CD4-positive, alpha-beta T cell (primary cell): ENCODE measurements at places on chromosomes 5 and 9.

DNA sequence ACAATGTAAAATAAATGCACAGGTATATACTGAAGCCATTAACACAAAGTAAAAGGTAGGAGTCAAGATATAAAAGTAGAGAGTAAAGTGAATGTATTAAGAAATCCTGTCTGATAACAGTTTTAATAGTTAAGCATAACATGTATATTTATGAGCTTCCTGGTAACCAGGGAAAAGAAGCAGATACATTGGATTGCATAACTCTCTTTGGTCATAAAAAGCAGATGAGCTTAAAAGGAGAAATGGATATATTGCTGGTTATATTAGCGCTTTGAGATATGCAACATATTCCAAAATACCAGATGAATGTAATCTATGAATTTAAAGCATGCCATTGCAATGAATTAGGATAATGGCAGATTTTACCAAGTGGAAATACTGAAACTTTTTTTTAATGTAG is 6.2 kb upstream of the TNFSF8 start:
- no peak for DNase-seq

GRCh38 chr9:116860509-116861120 is 173.5 kb downstream of the TRIM32 start:
- no peak for DNase-seq

DNA sequence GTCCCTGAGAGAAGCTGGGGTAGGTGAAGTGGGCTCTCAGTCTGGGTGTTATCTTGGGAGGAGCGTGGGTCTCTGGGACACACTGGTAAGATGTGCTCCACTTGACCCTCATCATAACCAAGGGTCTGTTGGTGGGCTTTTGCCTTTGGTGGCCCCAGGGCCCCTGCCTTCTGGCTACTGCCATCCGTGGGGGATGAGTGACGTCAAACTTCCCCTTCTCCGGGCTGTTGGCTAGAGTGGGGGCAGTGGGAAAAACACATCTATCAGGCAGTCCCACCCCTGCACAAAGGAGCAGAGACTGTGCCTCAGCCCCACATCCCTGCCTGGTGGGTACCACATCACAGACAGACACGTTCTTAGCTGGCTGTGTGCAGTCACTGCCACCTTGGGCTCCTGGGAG is 35.1 kb downstream of the GADD45G start:
- DNase-seq = no peak

GRCh38 chr5:72305194-72306142 is 14.6 kb downstream of the MRPS27 start:
- no peak for DNase-seq

DNA sequence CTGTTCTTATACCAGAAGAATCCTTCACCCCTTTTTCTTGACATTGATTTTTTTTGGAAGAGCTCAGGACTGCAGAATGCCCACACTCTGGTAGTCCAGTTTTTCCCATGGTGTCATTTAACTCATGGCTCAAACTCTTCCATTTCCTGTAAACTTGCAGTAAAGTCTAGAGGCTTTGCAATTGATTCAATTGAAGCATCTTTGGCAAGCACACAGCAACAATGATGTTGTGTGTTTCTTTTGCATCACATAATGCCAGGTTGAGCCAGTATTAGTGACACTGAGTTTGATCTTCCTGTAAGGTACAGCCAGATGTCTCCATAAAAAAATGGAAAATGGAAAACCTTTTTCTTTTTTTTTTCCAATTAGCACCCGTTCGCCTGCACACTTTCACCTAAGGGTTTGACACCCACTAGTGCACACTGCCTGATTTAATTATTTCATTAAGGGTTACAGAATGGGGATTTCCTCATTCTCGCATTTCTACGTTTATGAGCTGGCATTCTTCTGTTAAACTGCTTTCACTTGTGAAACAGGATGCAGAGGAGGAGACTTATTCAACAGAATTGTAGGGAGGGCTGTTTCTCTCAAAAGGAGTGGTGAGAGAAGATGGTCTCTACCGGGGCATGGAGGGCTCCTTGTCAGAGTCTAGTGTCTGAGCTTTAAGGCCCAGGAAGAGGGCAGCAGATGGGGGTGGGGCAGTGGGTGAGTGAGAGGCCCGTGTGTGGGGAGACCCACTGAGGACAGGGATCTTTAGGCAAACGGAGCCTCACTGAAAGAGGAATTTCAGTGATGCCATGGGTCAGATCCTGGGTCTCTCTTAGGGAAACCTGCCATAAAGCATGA is 2.2 kb upstream of the S1PR3 start:
- DNase-seq = no peak

GRCh38 chr5:143065185-143065965 is 295.2 kb downstream of the ARHGAP26 start:
- DNase-seq = no peak

DNA sequence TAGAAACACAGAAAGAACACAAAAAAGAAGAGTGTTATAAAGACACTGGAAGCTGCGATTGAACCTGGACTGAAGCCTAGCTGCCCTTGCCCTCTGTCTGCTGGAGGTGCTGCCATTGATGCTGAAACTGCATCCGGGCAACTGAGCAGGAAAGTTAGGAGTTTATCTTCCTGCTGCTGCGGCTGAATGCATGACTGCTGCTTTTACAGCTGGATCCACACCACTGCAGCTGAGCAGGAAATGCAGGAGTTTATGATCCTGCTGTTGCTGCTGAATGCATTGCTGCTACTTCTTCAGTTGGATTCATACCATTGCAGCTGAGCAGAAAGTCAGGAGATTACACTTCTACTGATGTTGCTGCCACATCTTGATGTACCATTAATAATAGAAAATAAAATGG is 21.8 kb upstream of the JAKMIP2 start:
- DNase-seq = no peak

- no peak for DNase-seq
Observed at GRCh38 chr9:126902210-126902609, 12.4 kb upstream of the RALGPS1 start.

DNA sequence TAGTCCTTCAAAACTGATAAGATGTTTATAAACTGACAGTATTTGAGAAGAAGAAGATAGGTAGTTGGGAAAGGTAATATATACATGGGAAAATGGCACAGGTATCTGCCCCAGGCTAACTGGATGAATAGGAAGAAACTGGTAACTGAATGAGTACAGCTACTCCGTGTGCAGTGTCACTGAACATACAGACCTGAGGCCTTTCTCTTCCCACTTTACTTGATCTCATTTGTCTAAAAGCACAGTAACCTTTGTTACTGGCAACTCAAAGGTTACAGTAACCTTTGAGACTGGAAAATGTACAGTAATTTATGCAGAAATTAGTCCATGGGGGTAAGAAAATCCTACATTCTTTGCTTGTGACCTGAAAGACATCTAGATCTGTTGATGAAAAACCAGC is 735.0 kb upstream of the RIOK2 start:
- DNase-seq = no peak

DNA sequence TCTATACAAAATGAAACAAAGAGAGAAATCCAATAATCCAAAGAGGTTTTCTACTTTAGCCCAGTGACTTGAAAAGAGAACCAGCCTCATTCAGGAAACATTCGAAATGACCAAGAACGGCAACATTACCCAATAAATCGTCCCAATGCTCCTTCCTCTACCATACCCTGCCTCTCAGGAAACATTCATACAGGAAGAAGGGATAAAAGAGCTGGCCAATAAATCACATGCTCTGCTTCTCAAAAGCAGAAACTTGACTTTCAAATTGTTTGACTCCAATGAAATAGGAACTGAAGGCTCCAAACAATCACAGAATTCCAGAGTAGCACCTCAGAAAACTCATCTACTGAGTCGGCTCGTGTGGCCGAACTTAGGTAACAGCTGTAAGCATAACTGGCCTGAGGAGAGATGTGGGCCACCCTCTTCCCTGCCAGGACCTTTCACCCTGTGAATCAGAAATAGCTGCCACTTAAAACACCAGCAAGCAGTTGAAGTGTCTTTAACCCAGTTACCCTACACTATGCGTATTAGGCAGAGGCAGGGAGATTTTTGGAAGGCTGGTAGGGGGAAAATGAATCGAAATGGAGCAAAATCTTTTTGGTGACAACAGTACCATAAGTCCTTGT is 14.6 kb downstream of the ARL15 start:
- DNase-seq = peak; percentile 12

GRCh38 chr9:33703430-33704102 is 91.8 kb upstream of the PRSS3 start:
- DNase-seq = no peak

DNA sequence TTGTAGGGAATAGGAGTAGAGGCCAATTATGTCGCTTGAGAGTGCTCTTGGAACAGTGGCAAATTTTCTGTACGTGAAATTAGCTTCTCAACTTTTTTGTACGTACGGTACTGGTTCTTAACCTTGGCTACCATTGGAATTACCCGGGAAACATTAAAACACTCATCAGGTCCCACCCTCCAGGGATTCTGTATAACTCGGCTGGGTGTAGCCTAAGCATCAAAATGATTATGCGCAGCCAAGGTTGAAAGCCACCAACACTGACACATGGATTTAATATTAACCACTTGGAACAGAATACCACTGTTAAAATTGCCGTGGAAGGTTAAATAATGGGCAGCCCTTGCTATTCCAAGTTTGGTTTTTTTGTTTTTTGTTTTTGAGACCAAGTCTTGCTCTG is 17.4 kb downstream of the DNAJA1 start:
- DNase-seq = no peak

DNA sequence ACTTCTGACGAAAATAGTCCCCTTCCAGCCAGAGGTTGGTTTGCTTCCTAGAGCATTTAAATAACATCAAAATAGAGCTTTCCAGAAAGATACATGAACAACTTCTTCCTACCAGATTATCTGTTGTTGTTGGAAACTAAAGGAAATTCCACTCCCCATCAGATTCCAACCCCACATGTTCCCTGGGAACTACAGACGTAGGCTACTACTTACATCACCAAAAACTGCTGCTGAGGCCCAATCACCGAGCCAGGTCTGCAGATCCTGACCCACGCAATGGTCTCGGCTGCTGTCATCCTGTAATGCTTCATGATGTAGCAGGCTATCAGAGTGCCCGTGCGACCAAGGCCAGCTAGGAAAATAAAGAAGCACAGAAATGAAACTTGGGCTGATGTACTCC is 73.4 kb downstream of the HABP4 start:
- no peak for DNase-seq

GRCh38 chr9:19689328-19690101 is 99.3 kb downstream of the SLC24A2 start:
- no peak for DNase-seq

- DNase-seq = no peak
Observed at GRCh38 chr5:15748266-15748665, 248.3 kb downstream of the FBXL7 start.

- no peak for DNase-seq
Observed at GRCh38 chr5:15020736-15021135, 149.2 kb upstream of the ANKH start.
